Stimulated activated CD8-positive, alpha-beta memory T cell treated with anti-CD3 and anti-CD28 coated beads, Interleukin-4, amount 100 ng/mL, for 4 hours (primary cell): ENCODE measurements at places on chromosomes 4 and X.

- DNase-seq = no peak
Measured at GRCh38 chr4:81495345-81495744, 23.6 kb upstream of the RASGEF1B start.

- DNase-seq = no peak
Measured at GRCh38 chrX:15311119-15311518, 4.3 kb downstream of the ASB11 start.

DNA sequence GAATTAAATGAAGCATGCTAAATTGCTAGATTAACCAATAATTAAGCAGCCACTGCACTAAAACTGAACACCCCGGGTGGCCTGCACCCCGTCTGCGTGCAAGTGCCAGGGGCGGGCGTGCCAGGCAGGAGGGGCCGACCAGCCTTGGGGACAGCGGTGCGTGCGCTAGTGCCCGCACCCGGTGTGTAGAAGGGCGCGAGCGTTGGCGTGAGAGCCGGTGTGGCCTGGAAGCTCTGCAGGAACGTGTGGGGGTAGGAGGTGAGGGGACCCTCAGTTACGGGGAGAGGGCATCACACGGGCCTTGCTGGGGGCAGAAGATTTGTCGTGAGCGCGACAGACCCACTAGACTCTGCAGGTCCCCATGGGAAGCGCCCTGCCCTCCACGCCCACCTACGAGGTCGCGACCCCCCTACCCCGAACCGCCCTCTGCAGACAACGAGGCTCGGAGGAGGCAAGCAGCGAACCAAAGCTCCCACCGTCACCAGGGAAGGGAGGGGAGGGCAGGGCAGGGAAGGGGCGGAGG is 105.8 kb downstream of the FAM53A start:
- DNase-seq = no peak

GRCh38 chrX:136496186-136496763 is 1.1 kb upstream of the HTATSF1 start:
- no peak for DNase-seq

DNA sequence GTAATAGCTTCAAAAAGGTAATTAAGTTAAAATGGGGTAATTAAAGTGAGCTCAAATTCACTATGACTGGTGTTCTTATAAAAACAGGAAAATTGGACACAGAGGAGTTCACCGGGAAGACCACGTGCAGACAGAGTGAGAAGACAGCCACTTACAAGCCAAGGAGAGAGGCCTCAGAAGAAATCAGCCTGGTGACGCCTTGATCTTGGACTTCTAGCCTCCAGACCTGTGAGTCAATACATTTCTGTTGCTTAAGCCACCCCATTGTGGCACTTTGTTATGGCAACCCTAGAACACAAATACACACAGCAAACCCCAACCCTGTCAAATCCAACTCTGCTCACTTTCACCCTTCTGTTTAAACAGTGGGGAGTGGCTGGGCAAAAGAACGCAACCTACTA is 4.1 kb upstream of the CD38 start:
- DNase-seq = no peak

DNA sequence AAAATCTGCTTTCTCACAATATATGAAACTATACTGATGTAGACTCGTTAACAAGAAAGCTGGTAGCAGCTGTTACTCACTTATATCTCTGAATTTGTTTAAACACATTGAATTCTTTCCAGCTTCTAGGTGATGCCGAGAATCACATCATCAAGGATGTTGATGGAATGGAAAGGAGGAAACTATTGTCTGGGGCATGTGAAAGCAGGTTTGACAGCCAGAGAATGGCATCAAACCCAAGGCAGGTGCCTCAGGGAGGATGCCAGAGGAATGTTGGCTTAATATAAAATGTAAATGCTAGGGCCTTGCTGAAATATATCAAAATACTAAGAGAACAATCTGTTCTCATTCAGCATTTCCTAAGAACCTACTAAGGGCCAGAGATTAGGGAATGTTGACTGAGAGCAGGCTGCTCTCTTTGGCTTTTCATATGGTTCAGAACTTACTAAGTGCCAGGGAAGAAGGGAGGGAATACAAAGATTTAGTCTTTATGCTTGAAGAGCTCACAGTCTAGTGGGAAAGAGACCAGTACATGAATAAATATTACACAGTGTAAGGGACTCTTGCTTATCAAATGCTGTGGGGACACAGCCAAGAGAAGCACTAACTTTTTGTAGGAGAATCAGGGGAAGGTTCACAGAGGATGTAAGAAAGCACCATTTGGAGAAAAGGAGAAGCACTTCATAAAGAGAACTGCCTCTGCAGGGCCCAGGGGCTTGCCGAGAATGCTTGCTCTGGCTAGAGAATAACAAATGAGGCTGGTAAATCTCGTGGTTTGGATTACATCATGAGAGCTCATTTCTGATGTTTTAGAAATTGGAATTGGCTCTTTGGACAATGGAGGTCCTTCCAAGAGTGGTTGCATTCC is 14.7 kb downstream of the SLIT2 start:
- no peak for DNase-seq

DNA sequence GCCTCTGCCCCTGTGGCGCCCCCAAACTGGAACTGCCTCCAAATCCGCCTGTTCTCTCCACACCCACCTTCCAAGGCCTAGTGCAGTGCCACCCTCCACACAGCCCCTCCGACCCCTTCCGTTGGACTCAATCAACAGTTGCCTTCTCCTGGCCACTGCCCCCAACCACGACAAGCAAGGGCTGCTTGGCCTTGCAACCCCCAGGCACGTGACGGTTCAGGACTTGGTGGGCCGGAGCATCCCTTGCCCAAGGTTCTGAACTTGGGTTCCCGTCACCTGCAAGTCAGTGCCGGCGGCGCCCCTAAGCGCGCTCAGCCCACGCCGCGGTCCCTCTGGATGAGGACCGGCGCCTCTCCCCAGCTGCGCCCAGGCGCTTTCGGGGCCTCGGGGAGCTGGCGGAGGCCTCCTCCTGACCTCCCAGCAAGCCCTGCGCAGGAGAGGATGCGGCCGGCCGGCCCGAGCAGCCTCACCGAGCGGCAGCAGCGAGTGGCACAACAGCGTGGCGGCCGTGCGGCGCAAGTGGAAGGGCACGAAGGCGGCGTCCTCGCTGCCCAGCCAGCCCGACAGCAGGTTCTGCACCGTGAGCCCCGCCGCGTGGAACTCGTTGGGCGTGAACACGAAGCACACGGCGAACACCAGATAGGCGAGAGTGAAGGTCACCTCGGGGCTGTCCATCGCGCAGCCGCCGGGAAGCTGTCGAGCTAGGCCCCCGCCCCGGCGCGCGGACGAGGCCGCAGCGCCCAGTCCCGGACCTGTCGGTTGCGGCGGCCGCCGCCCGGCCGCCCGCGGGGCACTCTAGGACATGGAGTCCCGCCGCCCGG is 750 bp downstream of the TMEM129 start:
- DNase-seq = no peak

GRCh38 chr4:24488399-24489164 is 95.8 kb downstream of the DHX15 start:
- no peak for DNase-seq

- DNase-seq = no peak
Measured at GRCh38 chr4:110034026-110034393, 121.3 kb downstream of the EGF start.

GRCh38 chr4:182593402-182593801 is 323.8 kb downstream of the DCTD start:
- no peak for DNase-seq

- DNase-seq = no peak
Measured at GRCh38 chrX:150664290-150664689, 28.9 kb upstream of the MTMR1 start.

DNA sequence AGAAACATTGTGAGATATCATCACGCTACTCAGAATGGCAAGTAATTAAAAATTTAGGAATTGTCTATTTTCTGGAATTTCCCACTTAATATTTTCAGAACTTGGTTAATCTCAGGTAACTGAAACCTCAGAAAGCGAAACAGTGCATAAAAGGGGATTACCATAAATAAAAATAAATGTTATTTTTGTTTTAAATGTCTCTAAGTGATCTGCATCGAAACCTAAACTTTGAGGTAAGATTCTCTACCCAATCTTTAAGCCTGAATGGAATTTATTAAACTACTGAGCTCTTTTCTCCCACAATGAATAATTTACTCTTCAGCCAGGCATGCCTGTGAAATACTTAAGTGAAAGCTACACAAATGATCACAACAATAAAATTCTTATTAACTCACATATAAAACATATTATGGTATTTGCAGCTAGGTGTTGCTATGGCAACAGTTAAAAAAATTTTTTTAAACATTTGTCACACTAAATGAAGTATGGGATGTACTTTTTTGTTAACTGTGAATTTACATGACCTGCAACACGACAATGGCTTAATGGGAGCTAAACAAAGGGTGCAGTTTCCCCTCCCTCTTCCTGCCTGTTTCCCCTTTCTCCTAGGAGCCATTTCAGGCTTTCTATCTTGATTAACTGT is 220.2 kb upstream of the PRPS2 start:
- DNase-seq = no peak

DNA sequence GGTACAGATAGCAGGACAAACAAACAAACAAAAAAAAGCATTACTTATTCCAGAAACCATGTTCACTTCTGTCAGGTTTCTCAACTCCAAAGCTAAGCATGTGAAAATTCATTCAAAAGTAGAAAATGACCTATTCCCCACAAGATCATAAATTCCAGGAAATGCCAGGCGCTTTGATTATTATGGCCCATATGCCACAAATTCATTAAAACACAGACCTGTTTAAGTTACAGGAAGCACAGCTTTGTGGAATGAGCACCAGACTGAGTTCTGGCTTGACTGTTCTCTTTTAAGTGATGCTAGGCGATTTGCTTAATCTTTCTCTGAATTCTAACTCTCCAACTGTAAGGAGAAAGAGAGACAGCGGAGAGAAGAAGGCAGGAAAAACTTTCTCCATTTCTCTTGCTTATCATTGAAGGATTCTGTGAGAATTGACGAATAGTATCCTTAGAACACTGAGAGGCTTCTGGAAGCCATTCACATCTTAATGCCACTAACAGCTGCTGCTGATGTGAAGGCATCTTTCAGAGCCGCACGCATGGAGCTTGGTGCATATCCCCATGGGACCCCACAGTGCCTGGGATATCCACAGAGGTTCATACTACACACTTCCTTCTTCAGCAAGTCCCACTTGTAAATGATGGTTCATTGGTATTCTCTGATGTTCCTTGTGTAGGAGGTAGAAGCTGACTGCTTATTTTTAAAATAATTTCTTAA is 138.0 kb downstream of the ZNF674 start:
- no peak for DNase-seq

DNA sequence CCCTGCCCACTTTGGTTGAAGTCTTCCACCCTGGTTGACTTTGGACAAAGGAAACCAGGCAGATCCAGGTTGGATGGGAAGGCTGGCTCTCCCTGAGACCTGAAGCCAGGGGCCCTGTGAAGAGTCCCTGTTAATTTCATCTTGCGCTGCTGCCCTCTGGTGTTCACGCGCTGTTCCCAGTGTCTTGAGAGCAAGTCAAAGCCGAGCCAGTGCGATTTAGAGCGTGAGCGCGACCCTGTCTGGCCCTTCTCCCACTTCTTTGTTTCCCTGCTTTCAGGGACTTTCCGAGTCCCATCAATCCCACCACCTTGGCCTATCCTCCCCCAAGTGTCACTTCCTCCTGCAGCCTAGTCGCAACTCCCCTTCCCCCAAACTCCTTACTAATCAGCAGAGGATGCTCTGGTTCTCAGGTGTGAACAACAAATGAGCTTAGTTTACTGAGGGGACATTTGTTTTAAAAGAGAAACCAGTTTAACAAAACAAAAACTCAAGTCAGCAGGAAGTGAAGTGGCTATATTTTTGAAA is 25.8 kb upstream of the CHRNA9 start:
- peak; percentile 73 for DNase-seq

- DNase-seq = no peak
Measured at GRCh38 chr4:108763226-108763593, 357 bp upstream of the ETNPPL start.

DNA sequence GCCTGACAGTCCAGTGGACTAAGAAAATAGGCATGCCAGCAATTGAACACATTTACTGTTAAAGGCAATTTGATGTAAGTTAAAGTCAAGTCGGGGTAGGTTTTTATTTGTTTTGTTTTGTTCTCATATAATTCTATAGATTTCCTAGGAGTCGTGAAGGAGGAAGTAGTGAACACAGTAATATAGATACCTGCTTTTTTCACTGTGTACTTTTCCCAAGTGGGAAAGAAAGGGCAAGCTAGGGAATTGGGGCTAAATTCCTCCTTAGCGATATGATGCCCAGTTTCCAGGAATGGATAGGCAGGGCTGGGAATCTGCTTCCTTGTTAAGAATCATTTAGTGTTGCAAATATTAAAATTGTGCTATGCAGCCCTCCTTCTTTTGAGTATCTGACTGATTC is 271.0 kb downstream of the ARHGAP24 start:
- DNase-seq = no peak

DNA sequence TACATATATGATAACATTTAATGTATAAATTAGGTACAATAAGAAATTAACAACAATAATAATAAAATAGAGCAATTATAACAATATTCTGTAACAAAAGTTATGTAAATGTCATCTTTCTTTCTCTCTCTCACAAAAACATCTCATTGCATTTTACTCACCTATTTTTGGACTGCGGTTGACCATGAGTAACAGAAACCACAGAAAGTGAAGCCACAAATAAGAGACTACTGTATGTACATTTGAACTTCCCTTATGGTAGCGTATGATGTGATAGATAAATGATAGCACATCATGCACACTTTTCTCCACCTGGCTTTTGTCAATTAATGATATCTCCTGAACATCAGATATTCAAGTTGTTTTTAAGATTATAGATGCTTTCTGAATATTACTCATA is 80.5 kb downstream of the HNRNPD start:
- no peak for DNase-seq

GRCh38 chr4:95363966-95364365 is 184.8 kb downstream of the UNC5C start:
- DNase-seq = no peak

DNA sequence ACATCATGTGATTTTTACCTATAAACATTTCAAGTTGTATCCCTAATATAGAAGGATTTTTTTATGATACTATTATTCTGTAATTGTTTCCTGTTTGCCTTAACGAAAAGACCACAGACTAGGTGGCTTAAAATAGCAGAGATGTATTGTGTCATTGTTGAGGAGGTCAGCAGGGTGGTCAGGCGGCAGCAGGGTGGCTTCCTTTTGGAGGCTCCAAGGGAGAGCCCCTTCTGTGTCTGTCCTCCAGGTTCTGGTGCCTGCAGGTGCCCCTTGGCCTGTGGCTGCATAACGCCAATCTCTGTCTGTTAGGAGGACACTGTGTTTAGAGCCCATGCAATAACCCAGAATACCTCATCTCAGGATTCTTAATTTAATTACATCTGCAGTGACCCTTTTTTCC is 118.1 kb downstream of the TBL1X start:
- no peak for DNase-seq

- DNase-seq = no peak
Measured at GRCh38 chr4:80173841-80174240, 23.5 kb upstream of the PRDM8 start.
